ENCODE measurements at places on chromosomes 16 and 17.

GRCh38 chr17:75601057-75601987 lies 13.7 kb downstream of the MYO15B start:
- DNase-seq: no peak

DNA sequence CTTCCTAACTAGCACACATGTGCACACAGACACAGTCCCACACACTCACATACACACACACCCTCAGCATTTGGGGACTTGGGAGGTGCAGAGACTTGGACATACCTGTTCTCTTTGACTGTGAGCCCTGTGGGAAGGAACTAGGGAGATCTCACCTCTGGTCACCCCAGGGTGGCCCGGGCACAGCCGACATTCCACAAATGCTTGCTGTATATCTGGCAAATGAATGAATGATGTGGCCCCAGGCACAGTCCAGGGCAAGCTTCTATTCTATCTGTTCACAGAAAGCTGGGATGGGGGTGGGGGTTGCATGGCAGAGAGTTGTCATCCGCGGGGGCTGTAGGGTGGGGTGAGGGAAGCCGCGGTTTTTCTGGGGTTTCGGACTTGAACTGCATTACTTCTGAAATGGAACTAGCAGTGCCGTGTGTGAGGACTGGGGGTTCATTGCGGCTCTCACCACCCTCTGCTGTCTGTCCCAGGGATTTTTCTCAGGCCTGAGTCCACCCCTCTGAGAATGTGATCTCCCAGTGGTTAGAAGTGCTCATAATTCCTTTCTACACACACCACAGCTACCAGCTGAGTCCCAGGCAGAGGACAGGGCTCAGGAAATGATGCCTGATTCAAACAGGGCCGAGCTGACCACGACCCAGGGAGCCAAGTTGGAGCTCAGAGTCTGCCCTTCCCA lies 3.3 kb upstream of the RIPOR1 start:
- DNase-seq: no peak

GRCh38 chr16:15690296-15690695 lies 40.3 kb downstream of the NDE1 start:
- no peak for DNase-seq

DNA sequence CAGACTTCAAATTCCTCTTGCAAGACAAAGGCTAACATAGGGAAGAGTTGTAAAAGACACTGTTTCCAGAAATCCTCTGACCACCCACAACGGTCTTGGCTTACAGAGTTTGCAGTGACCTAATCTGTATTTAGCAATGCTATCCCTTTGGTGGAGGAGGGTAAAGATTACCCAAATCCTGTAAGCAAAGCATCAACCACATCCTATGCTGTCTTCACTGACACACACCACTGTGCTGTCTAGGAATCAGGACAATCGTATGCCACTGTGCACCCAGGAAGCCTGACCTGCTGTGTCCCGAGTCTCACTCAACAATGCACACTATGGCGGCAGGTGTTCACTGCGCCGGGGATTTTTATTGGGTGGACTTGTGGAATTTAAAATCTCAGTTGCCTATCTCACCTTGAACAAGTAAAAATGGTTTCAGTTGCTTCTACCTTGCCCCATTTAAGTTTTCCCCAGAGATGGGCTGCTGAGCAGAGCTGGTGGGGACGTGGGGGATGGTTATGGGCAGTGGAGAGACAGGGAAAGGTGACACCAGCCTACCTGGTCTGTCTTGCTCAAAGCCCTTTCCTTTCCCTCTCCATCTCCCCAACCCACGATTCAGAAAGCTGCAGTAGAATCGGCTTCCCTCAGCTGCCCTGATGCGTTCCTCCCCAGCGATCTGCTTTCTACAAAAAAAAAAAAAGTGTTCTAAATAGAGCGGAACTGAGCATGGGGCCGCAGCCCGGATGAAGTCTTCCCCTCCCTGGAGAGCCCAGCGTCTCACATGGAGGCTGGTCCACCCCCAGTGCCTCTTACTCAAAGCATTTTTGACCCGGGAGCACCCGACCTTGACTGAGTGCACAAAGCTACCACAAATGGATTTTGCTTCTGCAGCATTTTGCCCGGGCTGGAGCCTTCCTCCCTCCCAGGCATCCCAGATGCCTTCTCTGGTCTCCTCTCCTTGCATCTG lies 271.5 kb downstream of the SOX9 start:
- peak; percentile 69 for DNase-seq

- no peak for DNase-seq
Observed at GRCh38 chr16:25093208-25094061, 18.1 kb upstream of the LCMT1 start.

DNA sequence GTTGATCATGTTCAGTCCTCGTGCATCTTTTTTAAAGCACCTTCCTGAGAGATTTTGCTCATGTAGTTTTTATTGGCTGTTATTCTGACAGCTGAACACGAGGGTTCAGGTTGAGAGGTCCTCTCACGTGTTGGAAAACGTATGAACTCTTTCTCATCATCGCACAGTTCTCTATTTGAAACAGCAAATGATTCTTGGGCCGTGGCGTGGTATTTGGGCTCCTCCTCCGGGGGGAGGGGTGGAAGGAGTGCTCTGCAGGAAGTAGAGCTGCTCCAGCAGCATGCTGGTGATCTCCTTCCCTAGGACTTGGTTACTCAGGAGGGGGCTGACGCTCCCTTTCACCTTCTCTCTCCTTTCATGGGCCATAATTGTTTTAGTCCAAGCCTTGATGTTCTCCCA lies 70.4 kb downstream of the KSR1 start:
- no peak for DNase-seq

- no peak for DNase-seq
Observed at GRCh38 chr16:3454093-3454492, 10.6 kb downstream of the NAA60 start.
